ENCODE measurements at places on chromosomes 3 and 15.

DNA sequence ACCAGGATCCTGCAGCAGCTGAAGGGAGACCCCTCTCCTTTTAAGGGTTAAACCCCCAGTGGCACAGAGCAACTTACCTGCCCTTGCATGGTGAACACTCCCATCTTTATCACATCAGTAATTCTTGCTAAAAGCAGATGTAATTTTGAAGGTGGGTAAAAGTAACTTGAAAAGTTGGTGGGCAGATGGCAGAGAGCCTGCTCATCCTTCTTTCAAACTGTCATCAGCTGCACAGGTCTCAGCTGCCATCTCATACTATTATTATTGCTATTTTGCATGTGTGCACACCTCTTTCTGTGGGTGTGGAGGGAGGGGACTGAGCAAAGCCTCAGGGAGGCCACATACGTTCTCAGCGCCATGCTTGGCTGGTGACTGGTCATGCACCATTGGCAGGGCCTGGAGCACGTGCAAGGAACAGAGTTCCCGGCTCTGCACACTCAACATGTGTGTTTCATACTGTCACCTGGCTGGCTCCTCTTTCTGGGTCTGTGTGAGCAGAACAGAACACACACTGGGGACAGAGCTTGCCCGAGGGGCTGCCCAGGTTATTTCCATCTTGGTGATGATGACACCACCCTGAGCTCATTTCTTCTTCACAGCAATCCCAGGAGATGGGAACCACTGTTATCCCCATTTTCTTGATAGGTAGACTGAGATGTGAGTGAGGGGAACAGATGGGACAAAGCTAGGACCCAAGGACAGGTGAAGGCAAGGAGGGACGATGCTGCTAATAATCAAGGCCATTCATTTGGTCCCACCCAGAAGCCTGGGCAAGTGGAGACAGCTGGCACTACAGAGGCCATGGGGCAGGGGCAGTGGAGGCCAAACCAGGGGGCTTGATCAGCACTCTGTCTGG, 95.8 kb upstream of the KLF13 start:
- no peak for DNase-seq

DNA sequence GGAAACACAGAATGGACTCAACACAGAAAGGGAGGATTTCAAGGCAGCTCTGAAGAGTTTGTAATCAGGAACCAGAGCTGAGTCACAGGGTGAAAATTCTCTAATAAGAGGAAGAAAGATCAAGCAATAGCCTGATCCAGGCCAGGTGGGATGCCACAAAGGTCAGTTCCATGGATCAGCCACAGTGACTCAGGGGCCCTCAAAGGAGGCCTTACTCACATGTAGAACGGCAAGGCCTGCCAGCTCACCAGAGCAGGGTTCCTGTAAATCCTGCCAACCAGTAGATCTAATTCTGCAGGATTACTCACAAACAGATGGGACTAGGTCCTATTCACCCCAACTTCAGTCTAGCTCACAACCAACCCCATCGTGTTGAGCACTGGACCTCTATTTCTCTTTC, 78.3 kb upstream of the PPP2R3A start:
- no peak for DNase-seq

DNA sequence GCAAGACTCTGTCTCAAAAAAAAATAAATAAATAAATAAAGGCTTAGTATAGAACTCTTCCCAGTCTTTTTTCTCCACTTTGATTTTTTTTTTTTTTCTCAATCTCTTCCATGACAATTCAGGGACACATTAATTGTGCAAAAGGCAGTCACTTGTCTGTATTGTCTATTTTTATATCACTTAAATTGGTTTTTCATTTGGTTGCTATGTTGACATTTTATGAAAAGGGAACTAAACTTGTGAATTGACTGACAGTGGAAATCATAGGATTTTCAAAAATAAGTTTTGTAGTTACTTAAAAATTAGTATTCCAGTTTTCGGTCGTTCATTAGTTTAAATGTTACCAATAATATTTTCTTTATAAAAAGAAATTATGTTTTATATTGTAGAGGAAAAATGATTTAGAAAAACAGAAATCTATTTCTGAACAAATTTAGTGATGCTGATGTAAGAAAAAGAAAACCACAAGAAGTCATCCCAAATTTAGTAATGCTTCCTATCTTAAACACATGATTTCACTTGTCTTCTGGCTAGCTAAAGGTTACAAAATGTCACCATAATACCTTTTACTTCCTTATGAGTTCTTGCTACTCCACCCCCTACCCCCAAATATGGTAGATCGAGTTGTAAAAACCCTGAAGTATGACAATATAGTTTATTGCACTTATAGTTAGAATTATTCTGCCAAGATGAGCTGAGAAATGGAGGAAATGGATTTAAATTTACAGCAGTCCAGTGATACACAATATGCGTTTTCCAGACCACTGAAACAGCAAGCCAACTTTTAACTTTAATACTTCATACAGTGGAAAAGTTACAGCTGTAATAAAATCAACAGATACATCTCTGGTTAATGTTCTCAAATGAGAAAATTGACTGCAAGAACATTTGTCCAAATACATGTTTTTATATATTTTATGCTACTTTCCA, 37.0 kb downstream of the PPARG start:
- no peak for DNase-seq

- no peak for DNase-seq
These were observed 138.3 kb downstream of the UACA start for GRCh38 chr15:70625011-70625410.
